ENCODE measurements at places on chromosomes 4 and X. TPM values are rescaled to one million over a fixed set of nuclear protein-coding genes. Genes with fewer than 3 reads are reported as not detected.

The CFI gene
- not detected for total RNA-seq

DNA sequence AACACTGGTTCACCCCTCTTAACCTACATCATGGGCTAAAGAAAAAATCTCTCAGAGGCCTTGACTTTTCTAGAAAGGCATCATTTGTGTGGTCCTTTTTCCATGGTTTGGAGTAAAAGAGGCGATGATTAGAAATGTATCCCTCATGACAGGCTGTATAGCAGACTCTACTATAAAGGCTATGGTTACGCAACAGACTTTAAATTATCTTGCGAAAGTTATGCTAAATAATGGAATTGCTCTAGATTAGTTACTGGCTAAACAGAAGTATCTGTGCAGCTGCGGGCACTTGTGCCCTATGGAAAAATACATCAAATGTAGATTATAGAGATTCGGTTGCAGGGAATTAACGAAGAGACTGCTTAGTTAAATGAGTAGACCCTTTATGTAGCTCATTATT is 101.6 kb downstream of the TMEM47 start:
- DNase-seq = no peak
- H3K27me3 ChIP-seq = peaks cover 1% of the 10 kb centered on the region
- no peak overlapping the region for H3K4me3 ChIP-seq
- no peaks in the 10 kb centered on the region for H3K36me3 ChIP-seq
- no peak overlapping the region for H3K27ac ChIP-seq
- H3K4me1 ChIP-seq = peaks cover 15% of the 10 kb centered on the region

The DOK7 gene
- total RNA-seq = not detected

The MCF2 gene
- not detected for total RNA-seq

DNA sequence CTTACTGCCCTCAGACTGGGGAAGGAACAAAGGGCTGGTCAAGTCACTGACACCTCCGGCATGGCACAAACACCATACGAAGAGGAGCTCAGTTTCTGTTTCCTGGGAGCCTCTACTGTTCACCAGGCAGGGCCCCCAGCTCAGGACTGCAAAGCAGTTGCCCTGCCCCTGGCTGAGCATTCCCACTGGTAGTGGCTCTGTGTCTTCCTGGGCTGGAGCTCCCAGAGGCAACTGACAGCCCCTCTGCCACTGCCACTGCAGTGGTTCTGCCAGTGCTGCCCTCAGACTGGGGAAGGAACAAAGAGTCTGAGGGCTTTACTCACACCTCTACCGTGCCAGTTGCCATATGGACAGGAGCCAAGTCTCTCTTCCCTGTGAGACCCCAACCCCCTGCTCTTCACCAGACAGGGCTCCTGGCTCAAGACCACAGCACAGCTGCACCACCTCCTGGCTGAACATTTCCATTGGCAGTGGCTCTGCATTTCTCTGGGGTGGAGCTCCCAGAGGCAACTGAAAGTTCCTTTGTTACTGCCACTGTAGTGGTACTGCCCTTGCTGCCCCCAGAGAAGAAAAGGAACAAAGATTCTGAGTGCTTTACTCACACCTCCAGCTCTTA is 67.9 kb downstream of the SMARCA5 start:
- H3K4me3 ChIP-seq = no peak overlapping the region
- no peaks in the 10 kb centered on the region for H3K36me3 ChIP-seq
- peaks cover 1% of the 10 kb centered on the region for H3K27me3 ChIP-seq
- no peak overlapping the region for H3K27ac ChIP-seq

DNA sequence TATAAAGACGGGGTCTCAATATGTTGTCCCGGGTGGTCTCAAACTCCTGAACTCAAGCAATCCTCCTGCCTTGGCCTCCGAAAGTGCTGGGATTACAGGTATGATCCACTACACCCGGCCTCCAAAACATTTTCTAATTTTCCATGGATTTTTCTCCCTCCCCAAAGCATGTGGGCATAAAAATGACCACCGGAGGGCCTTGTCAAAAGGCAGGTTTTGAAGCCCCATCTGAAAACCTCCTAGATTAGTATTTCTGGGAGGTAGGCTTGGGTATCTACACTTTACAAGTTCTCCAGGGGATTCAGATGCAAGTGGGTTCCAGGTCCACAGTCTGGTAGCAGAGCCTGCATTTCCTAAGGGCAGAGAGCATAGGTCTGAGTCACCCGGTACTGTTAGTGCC is 1.4 kb upstream of the GPR173 start:
- H3K27me3 ChIP-seq = peaks cover 2% of the 10 kb centered on the region
- H3K4me1 ChIP-seq = peaks cover 20% of the 10 kb centered on the region
- peak overlapping the region; percentile 71 for H3K4me3 ChIP-seq

The AFF2 gene
- total RNA-seq = not detected

The LRRC66 gene
- 0.14 TPM for total RNA-seq

GRCh38 chrX:102832661-102833060 is 104.4 kb upstream of the RAB40AL start:
- no peaks in the 10 kb centered on the region for H3K27me3 ChIP-seq
- peak; percentile 86 for DNase-seq
- peak overlapping the region; percentile 71 for H3K4me3 ChIP-seq
- H3K36me3 ChIP-seq = peaks cover 8% of the 10 kb centered on the region
- H3K4me1 ChIP-seq = peaks cover 12% of the 10 kb centered on the region

GRCh38 chr4:29805916-29806480 is 914.2 kb upstream of the PCDH7 start:
- no peak overlapping the region for H3K27ac ChIP-seq
- H3K36me3 ChIP-seq = no peaks in the 10 kb centered on the region
- H3K4me1 ChIP-seq = peaks cover 10% of the 10 kb centered on the region
- H3K4me3 ChIP-seq = no peak overlapping the region
- no peak for DNase-seq
- H3K27me3 ChIP-seq = peaks cover 3% of the 10 kb centered on the region

DNA sequence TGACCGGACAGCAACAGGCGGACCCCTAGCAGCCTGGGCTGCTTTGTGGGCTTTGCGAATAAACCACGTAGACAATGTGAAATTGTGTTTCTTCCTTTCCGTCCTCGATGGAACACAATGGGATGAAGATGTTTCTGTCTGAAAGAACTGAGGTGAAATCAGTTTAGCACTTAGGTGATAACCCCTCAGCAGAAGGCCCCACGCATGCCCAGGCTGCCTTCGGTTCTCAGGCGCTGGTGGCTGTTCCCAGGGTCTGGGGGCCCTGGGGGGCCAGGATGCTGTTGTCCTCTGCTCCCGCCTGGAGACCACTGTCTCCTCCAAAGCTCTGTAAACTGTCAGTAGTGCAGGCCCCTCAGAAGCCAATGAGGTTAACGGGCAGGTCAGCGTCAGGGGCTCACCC is 73.9 kb upstream of the HGFAC start:
- DNase-seq = no peak
- H3K36me3 ChIP-seq = no peaks in the 10 kb centered on the region
- H3K27ac ChIP-seq = no peak overlapping the region
- H3K27me3 ChIP-seq = peaks cover 5% of the 10 kb centered on the region
- H3K4me3 ChIP-seq = no peak overlapping the region
- peaks cover 34% of the 10 kb centered on the region for H3K4me1 ChIP-seq

The RAB9B gene
- 0.25 TPM for total RNA-seq

The TNIP2 gene
- 30.7 TPM for total RNA-seq

The RASL11B gene
- total RNA-seq = not detected

The SPP1 gene
- 10.6 TPM for total RNA-seq

GRCh38 chr4:69689599-69689998 is 36.6 kb upstream of the UGT2A1 start:
- peak; percentile 21 for DNase-seq
- no peaks in the 10 kb centered on the region for H3K27me3 ChIP-seq
- no peaks in the 10 kb centered on the region for H3K4me1 ChIP-seq
- H3K27ac ChIP-seq = no peak overlapping the region
- H3K36me3 ChIP-seq = no peaks in the 10 kb centered on the region
